ENCODE measurements at places on chromosomes 11 and 22.

DNA sequence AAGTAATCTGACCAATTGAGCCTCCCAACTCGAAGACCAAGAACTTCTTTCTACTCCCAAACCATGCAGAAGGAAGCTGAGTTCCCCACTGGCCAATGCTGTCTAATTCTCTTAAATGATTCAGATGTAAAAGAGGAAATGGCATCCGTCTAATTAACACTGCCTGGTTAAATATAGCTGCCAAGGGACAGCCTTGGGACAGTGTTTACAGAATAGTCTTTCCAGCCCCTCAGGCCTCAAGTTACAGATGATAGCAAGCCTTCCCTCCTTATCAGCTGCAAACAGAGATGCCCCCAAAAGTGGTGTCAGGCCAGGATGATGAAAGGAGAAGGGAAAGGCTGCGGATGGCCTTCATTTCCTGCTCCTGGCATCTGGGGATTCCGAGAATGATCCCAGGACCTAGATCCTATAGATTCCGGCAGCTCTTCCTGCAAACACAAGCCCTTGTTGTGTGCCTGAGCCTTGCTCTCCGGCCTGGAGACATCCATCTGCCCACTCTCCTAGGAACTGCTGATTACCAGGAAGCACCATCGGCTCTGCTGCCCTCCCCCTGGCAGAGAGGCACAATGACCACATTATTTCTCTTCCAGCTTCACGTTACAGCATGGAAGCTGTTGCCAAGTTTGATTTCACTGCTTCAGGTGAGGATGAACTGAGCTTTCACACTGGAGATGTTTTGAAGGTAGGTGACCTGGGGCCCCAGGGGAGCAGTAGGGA, 13.5 kb upstream of the TMA7B start:
- H3K36me3 ChIP-seq = peaks cover 59% of the 10 kb centered on the region
- no peaks in the 10 kb centered on the region for H3K27me3 ChIP-seq
- peak overlapping the region; percentile 95 for H3K27ac ChIP-seq
- DNase-seq = no peak

GRCh38 chr11:92589512-92589911, 364.9 kb downstream of the FAT3 start:
- H3K4me3 ChIP-seq = no peak overlapping the region
- no peak for DNase-seq

DNA sequence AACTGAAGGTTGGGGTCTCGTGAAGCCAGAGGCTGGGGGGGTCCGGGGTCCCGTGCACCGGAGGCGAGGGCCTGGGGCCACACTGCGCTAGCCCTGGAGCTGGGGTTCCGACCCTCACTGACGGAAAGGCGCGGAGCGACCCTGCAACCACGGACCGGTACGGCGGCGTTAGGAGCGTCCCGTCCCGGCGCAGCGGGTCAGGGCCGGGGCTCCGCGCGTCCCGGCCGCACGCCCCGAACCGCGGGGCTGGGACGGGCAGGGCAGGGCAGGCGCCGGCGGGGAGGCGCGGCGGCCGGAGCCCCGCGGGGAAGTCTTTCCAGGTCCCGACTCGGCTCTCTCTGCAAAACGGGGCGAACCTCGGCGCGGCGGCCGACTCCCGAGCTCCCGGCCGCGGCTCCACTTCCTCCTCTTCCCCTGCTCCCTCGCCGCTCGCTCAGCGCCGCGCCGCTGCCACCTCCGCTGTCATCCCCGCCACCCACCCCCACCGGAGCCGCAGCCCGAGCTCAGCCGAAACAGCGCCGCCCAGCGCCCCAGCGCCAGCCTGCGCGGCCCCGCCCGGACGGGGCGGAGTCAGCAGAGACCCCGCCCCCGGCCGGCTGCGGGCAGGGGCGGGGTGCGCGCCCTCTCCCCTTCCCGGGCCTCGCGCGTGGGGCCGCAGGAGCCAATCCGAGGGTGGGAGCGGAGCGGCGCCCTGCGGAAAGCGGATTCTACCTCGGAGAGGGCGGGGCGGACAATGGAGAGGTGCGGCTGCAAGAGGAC, at the start of gene GDPD5:
Gene GDPD5 (minus strand): TSS at position 509 of the 759 bp plus-strand sequence. CDS start 48,206 bp downstream, outside the sequence.
- DNase-seq = peak; percentile 91
- peak within 1 kb of the TSS; percentile 79 for H3K4me3 ChIP-seq
- no peaks in the 10 kb centered on the region for H3K27me3 ChIP-seq
- peaks cover 15% of the 10 kb centered on the region for H3K4me1 ChIP-seq

GRCh38 chr11:107665018-107665417, 46.8 kb downstream of the SLN start:
- peaks cover 6% of the 10 kb centered on the region for H3K27me3 ChIP-seq
- H3K4me3 ChIP-seq = no peak overlapping the region
- no peaks in the 10 kb centered on the region for H3K36me3 ChIP-seq
- DNase-seq = no peak
